LHCN-M2 (cell line): ENCODE measurements at places on chromosomes 5 and 9. TPM values are rescaled to one million over a fixed set of nuclear protein-coding genes. Genes with fewer than 3 reads are reported as not detected.
A peak's percentile ranks its signal among the peaks of the same experiment; 100 is the strongest.

GRCh38 chr9:78253285-78253684 is 17.4 kb downstream of the CEP78 start:
- DNase-seq: no peak

The GLIPR2 gene
- 29.6 and 38.3 TPM in 2 replicates for total RNA-seq

DNA sequence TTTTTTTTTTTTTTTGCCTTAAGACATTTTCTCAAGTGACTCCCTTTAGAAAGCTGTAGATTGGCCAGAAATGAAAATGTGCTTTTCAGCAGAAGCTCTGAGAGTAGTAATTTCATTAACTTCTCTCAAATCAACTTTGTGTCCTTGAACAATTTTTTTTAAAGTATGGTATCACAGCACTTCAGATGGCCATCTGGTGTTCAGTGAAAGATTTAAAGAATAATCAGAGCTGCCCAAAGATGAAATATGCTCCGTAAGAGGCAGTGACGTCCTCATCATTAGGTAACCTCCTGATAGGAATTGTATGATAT is 43.0 kb upstream of the PCAT7 start:
- no peak for DNase-seq

GRCh38 chr9:35706951-35707350 is 17.2 kb upstream of the TPM2 start:
- no peak for DNase-seq

- no peak for DNase-seq
These were observed 11.8 kb upstream of the BTNL9 start for GRCh38 chr5:181028032-181028819.

DNA sequence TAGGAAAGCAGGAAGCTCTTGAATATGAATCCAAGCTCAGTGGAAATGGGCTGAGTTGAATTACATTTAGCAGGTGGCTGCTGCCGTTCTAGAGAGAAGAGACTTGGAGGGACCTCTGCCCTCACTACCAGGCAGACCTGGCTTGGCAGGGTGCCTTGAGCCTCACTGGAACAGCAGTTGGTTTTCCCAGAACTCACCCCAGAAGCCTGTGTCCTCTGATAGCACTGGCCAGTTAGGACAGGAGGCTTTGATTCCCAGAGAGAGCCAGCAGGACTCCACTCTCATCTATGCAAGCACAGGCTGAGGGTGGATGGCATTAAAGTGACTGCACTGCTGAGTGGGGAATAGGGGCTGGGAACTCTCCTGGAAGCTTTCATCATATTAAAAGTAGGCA is 54.8 kb downstream of the PWWP2A start:
- DNase-seq: no peak

The SLIT3 gene
- total RNA-seq: under 0.01 and 0.71 TPM in 2 replicates

The CBY3 gene
- not detected in 2 replicates for total RNA-seq

DNA sequence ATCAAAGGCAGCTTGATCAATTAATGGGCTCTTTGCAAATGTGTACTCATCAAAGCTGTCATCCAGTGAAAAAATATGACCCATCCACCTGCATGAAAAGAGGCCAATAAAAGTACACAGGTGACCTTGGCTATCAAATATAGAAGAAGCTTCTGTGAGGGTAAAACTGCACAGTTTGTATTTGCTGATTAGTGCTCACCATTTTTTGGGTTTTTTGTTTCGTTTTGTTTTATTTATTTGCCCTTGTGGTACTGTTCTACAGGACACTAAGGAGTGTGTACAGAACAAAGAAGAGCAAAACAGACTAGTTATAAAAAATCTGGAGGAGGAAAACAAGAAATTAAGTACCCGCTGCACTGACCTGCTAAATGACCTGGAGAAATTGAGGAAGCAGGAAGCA is 101.3 kb downstream of the CNTLN start:
- DNase-seq: no peak

The FAT2 gene
- 0.13 TPM in 1 of 2 replicates, not detected in the other for total RNA-seq

DNA sequence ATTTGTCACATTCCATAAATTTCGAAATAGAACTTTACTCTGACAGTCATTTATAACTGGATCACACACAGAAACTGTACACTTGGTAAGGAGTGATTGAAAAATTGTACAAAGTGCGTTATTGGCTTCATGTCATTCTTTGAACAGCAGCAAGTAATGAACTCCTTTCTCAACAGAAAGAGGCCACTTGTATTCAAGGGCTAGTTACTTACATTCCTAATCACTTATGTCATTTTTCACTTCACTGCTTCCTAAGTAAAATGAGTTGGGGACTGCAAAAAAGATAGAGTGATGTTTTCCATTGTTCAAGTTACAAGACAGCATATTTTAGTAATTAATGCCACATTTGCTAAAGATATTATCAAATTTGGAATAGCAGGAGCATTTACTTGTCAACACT is 893.2 kb downstream of the DTWD2 start:
- no peak for DNase-seq

DNA sequence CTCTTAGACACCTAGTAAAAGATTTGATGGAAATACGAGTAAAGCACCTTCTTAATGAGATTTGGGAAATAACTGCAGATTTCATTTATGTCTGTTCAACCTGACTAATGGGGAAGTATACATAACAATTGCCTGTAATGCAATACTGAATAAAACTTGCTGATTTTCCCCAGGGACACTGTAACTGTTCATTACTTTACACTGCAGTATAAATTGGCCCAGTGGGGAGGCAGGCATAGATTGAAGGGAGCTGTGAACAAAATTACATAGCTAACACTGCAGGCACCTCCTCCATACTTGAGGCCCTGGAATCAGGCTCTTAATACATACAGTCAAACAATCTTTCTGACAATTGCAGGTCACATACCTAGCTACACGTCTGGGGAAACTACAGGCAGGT is 216.2 kb downstream of the PTPRD start:
- DNase-seq: no peak

DNA sequence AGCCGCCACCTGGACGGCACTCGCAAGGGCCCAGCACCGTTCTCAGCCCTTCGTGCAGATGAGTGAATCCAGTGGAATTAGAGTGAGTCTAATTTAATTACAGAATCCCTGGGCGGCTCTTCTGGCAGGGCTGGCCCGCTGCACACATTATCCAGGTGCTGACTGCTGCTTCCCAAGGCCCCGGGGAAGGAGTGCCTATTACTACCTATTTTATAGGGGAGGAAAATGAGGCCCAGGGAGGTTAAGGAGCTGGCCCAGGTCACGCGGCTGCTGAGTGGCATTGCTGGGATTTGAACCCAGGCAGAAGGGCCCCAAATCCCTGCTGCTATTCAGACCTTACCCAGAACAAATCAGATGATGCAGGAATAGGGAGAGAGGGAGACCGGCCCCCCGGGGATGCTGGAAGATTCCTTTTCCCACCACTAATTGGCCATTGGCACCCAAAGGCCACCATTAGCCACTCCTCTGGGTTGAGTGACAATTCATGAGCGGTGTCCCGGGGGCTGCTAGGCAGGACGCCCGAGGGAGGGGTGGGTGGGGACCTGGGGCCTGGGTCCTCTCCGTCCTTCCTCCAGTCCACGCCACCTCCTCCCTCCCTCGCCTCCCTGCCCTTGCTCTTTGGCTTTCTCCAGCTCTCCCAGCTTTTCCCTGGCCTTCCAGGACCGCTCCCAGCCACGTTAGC is 10.3 kb upstream of the QRFP start:
- no peak for DNase-seq

GRCh38 chr9:125635888-125636287 is 71.1 kb downstream of the MAPKAP1 start:
- DNase-seq: no peak

- peak; percentile 13 for DNase-seq
These were observed 476.1 kb upstream of the MPDZ start for GRCh38 chr9:13755551-13755950.

The INVS gene
- total RNA-seq: 16.3 and 16.6 TPM in 2 replicates

DNA sequence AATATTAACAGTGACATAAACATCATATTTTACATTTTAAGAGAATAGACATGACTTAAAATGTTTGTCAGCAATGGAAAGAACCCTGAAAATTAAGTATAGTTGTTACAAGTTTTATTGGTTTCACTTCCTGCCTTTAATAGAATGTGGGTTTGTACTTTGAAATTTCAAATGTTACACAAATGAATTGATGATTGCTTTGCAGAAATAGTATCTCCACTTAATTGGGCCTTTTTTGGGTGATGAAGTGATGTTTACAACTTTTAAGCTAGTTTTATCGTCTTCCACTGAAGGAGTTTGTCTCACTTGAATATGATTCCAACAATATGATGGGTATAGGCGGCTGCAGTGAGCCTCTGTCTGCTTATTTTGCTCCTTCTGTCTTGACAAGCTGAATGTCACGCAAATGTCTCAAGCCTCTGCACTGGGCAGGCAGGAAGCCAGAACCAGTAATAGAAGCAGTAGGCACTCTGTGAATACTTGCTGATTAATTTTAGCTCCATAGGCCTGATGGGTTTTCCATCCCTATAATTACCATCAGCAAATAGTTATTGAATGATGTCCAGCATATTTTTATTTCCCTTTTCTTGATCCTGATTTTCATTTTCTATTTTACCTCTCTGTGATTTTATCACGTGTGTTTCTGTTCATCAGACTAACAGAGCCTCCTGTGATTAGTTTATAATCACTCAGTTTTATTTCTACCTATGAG is 10.6 kb upstream of the NR3C1 start:
- no peak for DNase-seq

- DNase-seq: no peak
These were observed 178.4 kb downstream of the GOLPH3 start for GRCh38 chr5:31995714-31996113.

The KYAT1 gene
- 9.6 and 9.8 TPM in 2 replicates for total RNA-seq

- no peak for DNase-seq
These were observed 118.0 kb upstream of the OR13F1 start for GRCh38 chr9:104386013-104386412.

GRCh38 chr9:136558373-136558772 is 12.5 kb upstream of the NOTCH1 start:
- DNase-seq: no peak

DNA sequence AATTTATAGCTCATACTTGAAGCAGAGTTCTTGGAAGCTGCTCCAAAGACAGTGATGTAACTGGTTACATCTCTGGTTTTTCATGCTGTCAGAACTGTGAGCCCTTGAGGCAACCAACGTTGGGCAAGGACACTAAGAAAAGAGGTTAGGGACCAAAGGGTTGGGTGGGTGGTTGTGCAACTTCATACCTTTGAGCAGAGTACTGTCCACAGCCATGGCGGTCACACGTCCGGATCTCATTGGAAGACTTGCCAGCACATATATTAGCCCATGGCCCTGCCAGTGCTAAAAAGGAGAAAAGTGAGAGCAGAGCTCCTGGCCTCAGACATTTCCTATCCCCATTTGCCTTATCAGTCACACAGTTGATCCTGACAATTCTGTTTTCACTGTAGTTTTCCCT is 2.1 kb downstream of the LECT2 start:
- no peak for DNase-seq

DNA sequence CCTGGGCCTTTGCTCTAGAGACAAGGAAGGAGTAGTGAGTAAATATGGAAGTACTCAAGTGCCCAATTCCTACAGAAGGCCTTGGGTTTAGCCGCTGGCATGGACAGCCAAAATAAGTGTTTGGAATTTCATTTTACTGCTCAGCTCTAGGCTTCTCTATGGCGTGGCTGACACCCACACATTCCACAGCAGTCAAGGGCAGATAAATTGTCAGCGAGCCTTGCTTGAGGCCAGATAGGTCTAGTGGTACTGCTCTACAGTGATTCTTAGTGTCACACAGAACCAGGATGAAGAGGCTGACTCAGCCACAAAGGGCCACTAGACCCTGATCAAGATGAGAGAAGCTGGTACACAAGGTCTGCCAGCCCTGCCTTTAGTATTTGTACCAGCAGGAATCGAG is 111.0 kb upstream of the NFIB start:
- no peak for DNase-seq

The TMEM161B gene
- total RNA-seq: 15.0 and 18.0 TPM in 2 replicates

DNA sequence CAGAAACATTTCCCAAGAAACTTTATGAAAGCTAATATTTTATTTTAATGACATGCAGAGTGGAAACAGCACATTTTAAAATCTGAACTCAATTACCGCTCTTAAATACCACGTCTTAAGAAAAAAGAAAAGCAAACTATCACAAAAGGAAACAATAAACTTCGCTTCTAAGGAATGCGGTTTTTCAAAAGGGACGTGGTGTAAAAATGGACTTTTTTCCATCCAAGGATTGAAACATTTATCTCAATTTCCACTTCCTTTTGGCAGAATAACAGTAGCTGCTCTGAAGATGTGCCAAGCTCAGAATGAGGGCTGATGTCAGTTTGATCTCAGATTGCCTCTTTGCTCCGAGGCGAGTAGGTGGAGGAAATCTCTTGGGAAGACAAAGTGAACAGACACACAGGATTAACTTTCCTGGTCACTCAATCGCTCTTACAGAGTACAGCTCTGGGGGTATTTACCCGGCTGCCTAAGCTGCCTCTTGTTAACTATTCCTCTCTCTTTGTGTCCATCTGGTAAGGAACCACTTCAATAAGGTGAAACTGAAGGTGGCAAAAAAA is 158.5 kb downstream of the TRPM6 start:
- DNase-seq: no peak

DNA sequence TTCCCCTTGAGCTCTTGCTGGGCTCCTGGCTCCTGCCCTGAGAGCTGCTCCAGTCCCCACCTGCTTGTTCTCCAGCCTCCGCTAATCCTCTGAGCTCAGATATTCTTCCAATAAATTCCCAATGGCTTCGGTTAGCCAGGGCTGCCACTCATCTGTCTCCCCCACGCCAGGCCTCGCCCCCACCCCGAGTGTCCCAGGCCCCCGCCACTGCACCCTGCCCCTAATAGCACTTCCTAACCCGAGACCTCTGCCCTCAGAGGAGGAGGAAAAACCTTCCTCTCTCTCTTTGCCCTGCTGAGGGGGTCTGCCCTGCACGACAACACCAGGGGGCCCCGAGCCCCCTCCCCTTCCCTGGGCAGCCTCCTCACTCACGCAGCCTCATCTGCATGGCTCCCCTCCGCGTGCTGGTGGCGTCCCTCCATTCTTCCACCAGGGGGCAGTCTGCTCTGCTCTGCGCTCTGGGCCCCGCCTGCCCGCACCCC is 5.4 kb upstream of the LCN15 start:
- no peak for DNase-seq

DNA sequence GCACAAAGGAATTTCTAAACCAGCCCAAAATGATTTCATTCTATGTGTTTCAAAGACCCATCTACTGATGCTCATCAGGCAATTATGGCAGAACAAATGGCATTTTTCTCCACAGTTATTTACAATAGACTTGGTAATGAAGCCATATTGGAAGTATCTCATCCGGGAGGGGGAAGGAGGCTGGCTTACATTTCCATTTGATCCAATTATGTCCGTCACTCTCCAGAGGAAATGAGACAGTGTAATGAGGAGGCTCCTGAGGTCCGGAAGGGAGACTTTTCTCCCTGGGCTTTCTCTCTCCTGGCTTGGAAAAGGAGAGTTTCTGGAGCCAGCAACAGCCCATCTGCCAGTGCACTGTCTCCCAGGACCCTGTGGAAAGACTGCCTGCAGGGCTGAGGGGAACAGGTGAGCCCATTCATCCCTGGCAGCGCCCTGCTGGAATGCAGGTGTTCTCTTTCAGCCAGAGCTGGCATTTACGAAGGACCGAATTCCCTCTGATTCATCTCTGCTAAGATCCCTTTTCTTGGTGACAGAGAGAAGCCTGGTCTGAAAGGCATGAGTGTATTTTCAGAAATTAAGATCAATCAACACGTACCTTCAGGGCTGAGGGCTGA is 54.9 kb upstream of the SAP30L start:
- no peak for DNase-seq
